A549 treated with AZD2906 at 1 μM for 4 hours (cell line): ENCODE measurements at places on chromosomes 2 and 18. TPM values are rescaled to one million over a fixed set of nuclear protein-coding genes. Genes with fewer than 3 reads are reported as not detected.

NGEF gene
- total RNA-seq, result 13.0 to 16.8 TPM (median 15.5 TPM) in 5 replicates

LBX2 gene
- 3.2 to 4.3 TPM (median 3.8 TPM) in 5 replicates for total RNA-seq

CPLX4 gene
- not detected in 5 replicates for total RNA-seq

UGT1A8 gene
- 0.03 to 0.10 TPM (median 0.07 TPM) in 3 of 5 replicates, not detected in the others for total RNA-seq

C2orf78 gene
- total RNA-seq, result not detected in 5 replicates

COL4A3 gene
- total RNA-seq, result 0.60 to 0.96 TPM (median 0.80 TPM) in 5 replicates

CXCR2 gene
- total RNA-seq, result 0.05 TPM in 1 of 5 replicates, not detected in the others

ABCG5 gene
- total RNA-seq, result not detected in 5 replicates

SPC25 gene
- 15.2 to 19.4 TPM (median 18.3 TPM) in 5 replicates for total RNA-seq

GMCL1 gene
- total RNA-seq, result 9.0 to 11.6 TPM (median 10.0 TPM) in 5 replicates

CTAGE1 gene
- total RNA-seq, result not detected in 5 replicates

MEP1B gene
- 0.04 to 0.10 TPM (median 0.05 TPM) in 5 replicates for total RNA-seq

CLEC4F gene
- not detected in 5 replicates for total RNA-seq

HOXD9 gene
- 0.83 to 1.6 TPM (median 1.2 TPM) in 5 replicates for total RNA-seq

SCTR gene
- total RNA-seq, result 0.10 TPM in 1 of 5 replicates, not detected in the others

UGT1A6 gene
- 0.72 to 1.1 TPM (median 0.89 TPM) in 5 replicates for total RNA-seq

IL37 gene
- total RNA-seq, result not detected in 5 replicates

CCDC121 gene
- 3.4 to 4.4 TPM (median 4.0 TPM) in 5 replicates for total RNA-seq

EN1 gene
- total RNA-seq, result 0.63 to 0.99 TPM (median 0.92 TPM) in 5 replicates

APCDD1 gene
- 0.02 to 0.17 TPM (median 0.07 TPM) in 4 of 5 replicates, not detected in the other for total RNA-seq

FZD7 gene
- total RNA-seq, result 5.9 to 6.7 TPM (median 6.4 TPM) in 5 replicates

IL1B gene
- total RNA-seq, result 0.07 to 0.21 TPM (median 0.14 TPM) in 5 replicates

DRC1 gene
- 0.11 to 0.35 TPM (median 0.29 TPM) in 5 replicates for total RNA-seq

STPG4 gene
- 0.03 to 0.07 TPM in 2 of 5 replicates, not detected in the others for total RNA-seq

FOSL2 gene
- 75.3 to 85.5 TPM (median 79.3 TPM) in 5 replicates for total RNA-seq

LYG2 gene
- not detected in 5 replicates for total RNA-seq

SERPINB13 gene
- total RNA-seq, result not detected in 5 replicates

ZNG1B gene
- total RNA-seq, result 37.2 to 43.3 TPM (median 39.3 TPM) in 5 replicates

ABCG8 gene
- total RNA-seq, result not detected in 5 replicates

LRATD1 gene
- total RNA-seq, result 0.09 to 0.17 TPM (median 0.14 TPM) in 5 replicates

ATP6V1C2 gene
- 0.12 to 0.29 TPM (median 0.23 TPM) in 5 replicates for total RNA-seq

IL1R1 gene
- 40.1 to 55.7 TPM (median 47.1 TPM) in 5 replicates for total RNA-seq

SLC19A3 gene
- total RNA-seq, result 1.6 to 3.1 TPM (median 2.8 TPM) in 5 replicates

CCDC148 gene
- 0.22 to 0.62 TPM (median 0.39 TPM) in 5 replicates for total RNA-seq

DNAJC5G gene
- not detected in 5 replicates for total RNA-seq

DTNA gene
- total RNA-seq, result 0.05 to 0.35 TPM (median 0.14 TPM) in 5 replicates

CYBRD1 gene
- total RNA-seq, result 24.8 to 32.5 TPM (median 30.7 TPM) in 5 replicates

DCDC2C gene
- 0.15 to 0.82 TPM (median 0.40 TPM) in 5 replicates for total RNA-seq

AQP12B gene
- total RNA-seq, result not detected in 5 replicates

SNX17 gene
- total RNA-seq, result 135 to 144 TPM (median 142 TPM) in 5 replicates

NT5C1B gene
- not detected in 5 replicates for total RNA-seq

ATG9A gene
- 39.3 to 45.7 TPM (median 44.4 TPM) in 5 replicates for total RNA-seq

RBKS gene
- total RNA-seq, result 6.7 to 8.4 TPM (median 8.1 TPM) in 5 replicates

RNF125 gene
- total RNA-seq, result 0.22 to 0.31 TPM (median 0.27 TPM) in 5 replicates

ICA1L gene
- 1.1 to 2.6 TPM (median 1.7 TPM) in 5 replicates for total RNA-seq

KCNK3 gene
- 0.49 to 0.90 TPM (median 0.77 TPM) in 5 replicates for total RNA-seq

SERPINB3 gene
- total RNA-seq, result 0.06 to 0.14 TPM (median 0.09 TPM) in 5 replicates

IL1RL1 gene
- total RNA-seq, result 0.80 to 1.4 TPM (median 1.2 TPM) in 5 replicates

PROM2 gene
- 0.02 to 0.34 TPM (median 0.08 TPM) in 3 of 5 replicates, not detected in the others for total RNA-seq

RAD51AP2 gene
- not detected in 5 replicates for total RNA-seq

ALPP gene
- 16.1 to 18.1 TPM (median 16.2 TPM) in 5 replicates for total RNA-seq

RAB17 gene
- 0.14 to 0.43 TPM (median 0.28 TPM) in 5 replicates for total RNA-seq

GEN1 gene
- 9.6 to 12.2 TPM (median 10.7 TPM) in 5 replicates for total RNA-seq

WDR75 gene
- 30.8 to 50.5 TPM (median 34.3 TPM) in 5 replicates for total RNA-seq

POTEC gene
- not detected in 5 replicates for total RNA-seq

GKN1 gene
- total RNA-seq, result 0.37 to 0.77 TPM (median 0.66 TPM) in 5 replicates
